ENCODE measurements at places on chromosomes 11 and 22.

- no peak for DNase-seq
These were observed 9.1 kb downstream of the TIMP3 start for GRCh38 chr22:32810555-32811133.

DNA sequence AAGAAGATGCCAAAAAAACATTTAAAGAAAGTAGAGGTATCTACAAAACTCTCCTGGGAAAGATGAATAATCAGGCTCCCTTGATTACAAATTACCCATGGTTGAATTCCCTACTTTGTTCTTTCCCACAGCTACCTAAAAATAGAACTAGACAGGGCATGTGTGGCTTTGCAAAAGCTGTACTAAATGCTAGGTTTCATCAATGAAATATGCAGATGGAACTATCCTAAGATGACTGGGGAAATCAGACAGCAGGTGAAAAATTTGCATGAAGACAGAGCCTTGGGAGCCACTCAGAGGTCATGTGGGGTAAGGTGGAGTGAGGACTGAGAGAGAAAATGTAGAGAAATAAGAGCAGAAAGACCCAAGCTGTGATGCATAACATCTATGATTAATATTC lies 14.7 kb downstream of the LAYN start:
- no peak for DNase-seq

DNA sequence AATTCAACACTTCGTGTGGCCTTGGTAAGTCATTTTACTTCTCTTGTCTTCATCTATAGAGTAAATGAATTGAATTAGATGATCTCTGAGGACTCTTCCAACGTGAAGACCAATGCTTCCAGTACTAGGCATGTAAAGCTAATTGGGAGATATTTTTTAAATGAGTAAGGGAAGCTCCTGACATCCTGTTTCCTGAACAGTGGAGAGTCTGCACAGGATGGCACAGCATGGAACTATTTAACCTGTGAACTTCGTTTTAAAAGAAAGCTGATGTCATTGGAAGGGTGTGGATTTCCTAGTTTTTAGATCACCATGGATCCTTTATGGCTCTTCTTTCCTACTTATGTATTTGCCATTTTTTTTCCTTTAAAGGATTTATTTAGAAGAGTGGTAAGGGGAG lies 48.4 kb upstream of the HSD17B12 start:
- no peak for DNase-seq

GRCh38 chr11:101470881-101471520 lies 112.8 kb downstream of the TRPC6 start:
- DNase-seq, result no peak

DNA sequence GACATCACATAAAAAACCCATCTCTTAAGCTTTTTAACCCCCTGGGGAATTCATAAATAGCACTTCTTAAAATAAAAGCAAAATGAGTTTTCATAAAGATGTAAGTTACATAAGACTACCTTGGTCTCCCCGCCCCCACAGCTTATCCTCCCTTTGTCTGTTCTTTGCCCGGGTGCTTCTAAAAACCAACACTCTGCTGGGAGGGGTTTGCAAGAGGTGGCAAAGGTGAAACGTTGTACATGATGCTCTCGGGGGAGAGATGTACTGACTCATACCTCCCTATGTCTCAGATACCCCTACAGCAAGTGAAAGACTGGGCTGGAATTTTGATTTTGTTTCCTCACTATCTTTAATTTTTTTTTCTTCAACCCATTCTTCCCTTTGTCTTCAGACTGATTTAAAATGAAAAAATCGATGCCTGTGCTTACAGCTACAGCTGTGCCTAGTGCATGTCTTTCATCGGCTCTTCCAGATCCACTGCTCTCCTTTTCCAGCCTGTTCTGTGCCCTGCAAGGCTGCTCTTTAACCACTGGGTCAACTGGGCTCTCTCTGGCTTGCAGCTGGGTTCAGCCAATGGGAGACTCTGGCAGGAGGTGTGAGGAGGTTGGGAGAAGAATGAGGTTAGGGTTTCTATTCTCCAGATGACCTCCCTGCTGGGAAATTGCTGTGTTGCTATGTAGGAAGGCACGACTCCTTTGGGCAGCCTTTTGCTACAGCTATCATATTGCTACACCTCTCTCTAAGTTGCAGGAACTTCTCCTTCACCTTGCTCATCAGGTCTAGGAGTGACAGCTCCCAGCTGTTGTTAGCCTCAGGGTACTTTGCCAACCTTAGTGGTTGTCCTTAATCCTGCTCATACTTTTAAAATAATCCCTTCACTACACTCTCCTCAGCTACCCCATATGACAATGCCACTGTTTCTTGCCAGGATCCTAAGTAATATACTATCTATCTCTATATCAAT lies 266.5 kb downstream of the TENM4 start:
- DNase-seq, result no peak

GRCh38 chr11:100780470-100780869 lies 93.4 kb downstream of the ARHGAP42 start:
- no peak for DNase-seq
